ENCODE measurements at places on chromosomes 3 and 15.
A peak's percentile ranks its signal among the peaks of the same experiment; 100 is the strongest.

DNA sequence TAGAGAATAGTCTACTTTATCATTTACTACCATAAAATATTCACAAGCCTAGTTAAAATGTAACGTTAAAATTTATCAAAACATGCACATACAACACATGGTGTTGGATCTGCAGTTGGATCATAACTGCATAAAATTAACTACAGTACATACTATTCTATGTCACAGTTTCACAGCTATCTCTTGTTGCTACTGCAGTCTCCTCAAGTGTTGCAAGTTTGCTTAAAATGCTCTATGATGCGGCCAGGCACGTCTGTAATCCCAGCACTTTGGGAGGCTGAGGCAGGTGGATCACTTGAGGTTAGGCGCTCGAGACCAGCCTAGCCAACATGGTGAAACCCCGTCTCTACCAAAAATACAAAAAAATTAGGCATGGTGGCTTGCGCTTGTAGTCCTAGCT, 10.3 kb downstream of the PPP1R2 start:
- H3K27me3 ChIP-seq = no peaks in the 10 kb centered on the region
- DNase-seq = no peak
- no peak overlapping the region for H3K27ac ChIP-seq
- H3K4me3 ChIP-seq = no peak overlapping the region
- H3K4me1 ChIP-seq = peaks cover 58% of the 10 kb centered on the region

GRCh38 chr15:57195326-57195725, 181.0 kb upstream of the CGNL1 start:
- no peak overlapping the region for H3K4me3 ChIP-seq
- H3K27ac ChIP-seq = no peak overlapping the region
- DNase-seq = no peak
- no peaks in the 10 kb centered on the region for H3K4me1 ChIP-seq

GRCh38 chr3:65551945-65552344, 486.8 kb downstream of the MAGI1 start:
- no peaks in the 10 kb centered on the region for H3K4me1 ChIP-seq
- DNase-seq = no peak
- no peak overlapping the region for H3K27ac ChIP-seq
- H3K36me3 ChIP-seq = no peaks in the 10 kb centered on the region
- H3K27me3 ChIP-seq = peaks cover 23% of the 10 kb centered on the region

DNA sequence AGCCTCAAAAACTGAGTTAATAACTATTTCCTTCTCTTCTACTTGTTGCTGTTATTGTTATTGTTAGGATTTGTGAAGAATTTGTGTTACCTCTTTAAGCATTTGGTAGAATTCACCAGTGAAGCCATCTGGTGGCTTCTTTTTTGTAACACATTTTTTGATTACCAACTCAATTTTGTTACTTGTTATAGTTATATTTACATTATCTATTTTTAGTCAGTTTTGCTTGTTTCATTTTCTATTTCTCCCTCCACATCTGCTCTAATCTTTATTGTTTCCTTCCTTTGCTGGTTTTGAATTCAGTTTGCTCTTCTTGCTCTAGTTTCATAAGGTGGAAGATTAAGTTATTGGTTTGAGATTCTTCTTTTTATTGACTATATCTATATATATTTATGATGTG, 3.7 kb upstream of the SLC9C1 start:
- no peaks in the 10 kb centered on the region for H3K36me3 ChIP-seq
- H3K4me1 ChIP-seq = peaks cover 43% of the 10 kb centered on the region
- peak overlapping the region; percentile 89 for H3K27ac ChIP-seq
- peak overlapping the region; percentile 0 for H3K4me3 ChIP-seq
- no peak for DNase-seq
- H3K27me3 ChIP-seq = no peaks in the 10 kb centered on the region

GRCh38 chr3:66836363-66837152, 161.5 kb upstream of the KBTBD8 start:
- no peaks in the 10 kb centered on the region for H3K4me1 ChIP-seq
- H3K27me3 ChIP-seq = no peaks in the 10 kb centered on the region
- DNase-seq = no peak
- H3K36me3 ChIP-seq = no peaks in the 10 kb centered on the region
- H3K4me3 ChIP-seq = no peak overlapping the region
- no peak overlapping the region for H3K27ac ChIP-seq

GRCh38 chr3:10845001-10845761, 29.2 kb downstream of the SLC6A11 start:
- H3K27ac ChIP-seq = no peak overlapping the region
- peaks cover 18% of the 10 kb centered on the region for H3K27me3 ChIP-seq
- DNase-seq = no peak
- no peaks in the 10 kb centered on the region for H3K36me3 ChIP-seq

- H3K27ac ChIP-seq = peak overlapping the region; percentile 97
- no peaks in the 10 kb centered on the region for H3K27me3 ChIP-seq
- DNase-seq = peak; percentile 59
- H3K36me3 ChIP-seq = peaks cover 2% of the 10 kb centered on the region
- H3K4me3 ChIP-seq = peak overlapping the region; percentile 91
Observed at GRCh38 chr3:127590282-127590592, 296 bp downstream of the TPRA1 start.

DNA sequence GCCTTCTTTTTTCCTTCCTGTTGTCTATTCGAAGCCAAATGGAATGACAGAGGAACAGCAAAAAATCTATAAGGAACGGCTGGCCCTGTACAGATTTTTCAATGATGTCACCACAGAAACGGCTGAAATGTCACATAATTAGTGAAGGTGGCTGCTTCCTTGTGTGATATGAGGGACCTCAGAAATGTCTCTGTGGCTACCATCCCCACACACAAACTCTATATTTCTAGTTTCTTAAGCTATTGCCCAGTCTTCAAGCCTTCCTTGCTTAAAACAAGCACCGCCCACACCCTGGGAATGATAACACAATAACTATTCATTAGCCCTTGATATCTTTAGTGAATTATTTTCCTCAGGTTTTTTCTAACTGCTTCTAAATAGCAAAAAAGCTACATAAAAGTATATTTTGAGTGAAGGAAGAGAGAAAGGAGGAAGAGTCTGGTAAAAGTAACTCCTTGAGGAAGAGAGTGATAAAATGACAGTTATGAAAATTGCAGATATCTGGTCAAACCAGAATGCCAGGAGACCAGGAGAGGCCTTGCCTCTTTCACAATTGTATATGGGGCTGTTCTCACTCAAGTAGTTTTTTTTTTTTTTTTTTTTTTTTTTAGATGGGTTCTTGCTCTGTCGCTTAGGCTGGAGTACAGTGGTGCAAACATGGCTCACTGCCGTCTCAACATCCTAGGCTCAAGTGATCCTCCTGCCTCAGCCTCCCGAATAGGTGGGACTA, 38.7 kb downstream of the FMN1 start:
- H3K27me3 ChIP-seq = peaks cover 21% of the 10 kb centered on the region
- DNase-seq = no peak
- no peaks in the 10 kb centered on the region for H3K36me3 ChIP-seq
- H3K27ac ChIP-seq = no peak overlapping the region

GRCh38 chr3:20561166-20561565, 375.2 kb upstream of the SGO1 start:
- no peaks in the 10 kb centered on the region for H3K36me3 ChIP-seq
- no peaks in the 10 kb centered on the region for H3K4me1 ChIP-seq
- H3K27ac ChIP-seq = no peak overlapping the region
- H3K4me3 ChIP-seq = no peak overlapping the region
- DNase-seq = no peak

DNA sequence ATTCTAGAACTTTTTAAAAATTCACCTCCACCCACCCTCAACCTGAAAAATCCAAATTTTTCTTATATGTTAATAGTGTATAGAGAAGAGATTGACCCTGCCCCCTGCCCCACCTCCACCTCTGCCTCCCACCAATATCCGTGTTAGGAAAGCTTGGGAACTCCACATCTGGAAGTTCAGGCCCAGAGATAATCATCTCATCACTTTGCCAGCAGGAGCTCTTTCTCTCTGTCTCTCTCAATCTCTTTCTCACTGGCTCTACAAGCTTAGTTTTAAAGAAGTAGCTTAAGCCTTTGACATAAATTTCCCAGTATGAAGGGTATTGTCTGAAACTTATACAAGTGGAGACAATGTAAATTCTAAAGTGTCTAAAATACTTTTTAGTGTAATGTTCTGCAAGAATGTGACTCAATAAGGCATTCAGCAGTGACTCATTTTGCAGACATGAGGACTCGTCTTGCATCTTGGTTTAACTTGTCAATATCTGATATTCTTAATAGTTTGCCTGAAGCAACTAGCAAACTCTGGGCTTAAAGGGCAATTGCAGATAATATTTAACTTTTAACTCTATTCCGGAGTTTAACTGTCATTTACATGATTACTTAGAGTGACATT, 299.8 kb upstream of the EPHA3 start:
- no peaks in the 10 kb centered on the region for H3K27me3 ChIP-seq
- DNase-seq = no peak
- no peak overlapping the region for H3K27ac ChIP-seq
- no peaks in the 10 kb centered on the region for H3K36me3 ChIP-seq

GRCh38 chr3:30632065-30632464, 25.7 kb downstream of the TGFBR2 start:
- H3K36me3 ChIP-seq = peaks cover 54% of the 10 kb centered on the region
- no peak for DNase-seq
- H3K27me3 ChIP-seq = no peaks in the 10 kb centered on the region
- H3K4me3 ChIP-seq = peak overlapping the region; percentile 71
- H3K4me1 ChIP-seq = peaks cover 99% of the 10 kb centered on the region
- peak overlapping the region; percentile 99 for H3K27ac ChIP-seq

DNA sequence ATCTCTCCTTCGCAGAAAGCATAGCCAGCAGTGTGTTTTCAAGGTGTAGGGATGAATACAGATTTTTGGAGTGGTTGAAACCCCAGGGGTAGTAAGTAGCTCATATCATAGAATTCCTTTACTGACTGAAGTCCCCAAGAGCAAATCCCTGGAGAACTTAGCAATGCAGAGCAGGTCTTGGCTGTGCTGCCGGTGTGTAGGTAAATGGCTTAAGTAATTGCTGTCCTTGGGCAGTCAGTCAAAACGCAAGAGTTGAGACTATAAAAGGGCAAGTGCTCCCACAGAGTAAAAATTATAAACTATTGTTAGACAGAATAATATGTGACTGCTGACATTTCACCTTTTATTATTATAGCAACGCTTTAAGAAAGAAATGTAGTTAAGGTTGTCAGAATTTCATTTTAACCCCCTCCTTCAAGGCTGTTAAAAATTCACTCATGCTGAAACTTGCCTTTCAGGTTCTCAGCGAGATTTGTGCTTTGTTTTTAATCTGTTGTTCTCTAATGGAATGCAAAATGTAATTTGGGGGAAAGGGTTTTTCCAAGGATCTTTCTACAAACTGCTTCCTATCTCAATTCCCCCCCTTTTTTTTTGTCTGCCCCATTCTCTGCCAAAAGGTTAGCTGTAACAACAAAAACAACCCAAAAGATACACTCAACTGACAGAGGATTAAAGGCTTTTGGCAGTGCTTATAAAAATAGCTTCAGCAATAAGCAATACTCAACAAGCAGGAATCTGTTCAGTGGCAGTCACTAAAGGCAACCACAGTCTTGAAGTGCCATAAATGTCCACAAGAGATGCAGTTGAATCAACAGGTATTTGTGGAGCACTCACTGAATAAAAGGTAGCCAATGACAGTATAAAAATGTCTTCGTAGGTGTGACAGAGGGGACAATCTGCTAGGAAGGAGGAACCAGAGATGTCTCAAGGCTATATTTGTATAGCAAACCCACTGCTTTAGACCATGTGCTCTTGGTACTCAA, 105.3 kb downstream of the THRB start:
- no peak overlapping the region for H3K4me3 ChIP-seq
- no peak overlapping the region for H3K27ac ChIP-seq
- H3K4me1 ChIP-seq = no peaks in the 10 kb centered on the region
- DNase-seq = no peak
- H3K36me3 ChIP-seq = no peaks in the 10 kb centered on the region
- no peaks in the 10 kb centered on the region for H3K27me3 ChIP-seq

- no peaks in the 10 kb centered on the region for H3K36me3 ChIP-seq
- no peak for DNase-seq
- H3K27ac ChIP-seq = no peak overlapping the region
Observed at GRCh38 chr3:115689928-115690327, 66.6 kb downstream of the GAP43 start.

- no peak overlapping the region for H3K27ac ChIP-seq
- no peak for DNase-seq
- no peaks in the 10 kb centered on the region for H3K27me3 ChIP-seq
- H3K4me3 ChIP-seq = no peak overlapping the region
- H3K36me3 ChIP-seq = no peaks in the 10 kb centered on the region
- no peaks in the 10 kb centered on the region for H3K4me1 ChIP-seq
Observed at GRCh38 chr3:77915336-77915735, 875.4 kb downstream of the ROBO2 start.

GRCh38 chr3:189507856-189508255, 123.3 kb upstream of the TP63 start:
- H3K4me3 ChIP-seq = no peak overlapping the region
- H3K36me3 ChIP-seq = no peaks in the 10 kb centered on the region
- H3K27me3 ChIP-seq = no peaks in the 10 kb centered on the region
- H3K4me1 ChIP-seq = peaks cover 1% of the 10 kb centered on the region
- no peak overlapping the region for H3K27ac ChIP-seq

- no peak overlapping the region for H3K27ac ChIP-seq
- DNase-seq = no peak
- H3K4me1 ChIP-seq = peaks cover 54% of the 10 kb centered on the region
- H3K4me3 ChIP-seq = no peak overlapping the region
- H3K27me3 ChIP-seq = peaks cover 3% of the 10 kb centered on the region
Observed at GRCh38 chr3:4907643-4908432, 71.4 kb upstream of the BHLHE40 start.

- H3K27ac ChIP-seq = peak overlapping the region; percentile 95
- H3K36me3 ChIP-seq = peaks cover 42% of the 10 kb centered on the region
- no peaks in the 10 kb centered on the region for H3K27me3 ChIP-seq
- DNase-seq = peak; percentile 20
- H3K4me3 ChIP-seq = peak overlapping the region; percentile 96
Observed at GRCh38 chr3:105867712-105868430, 941 bp downstream of the CBLB start.

DNA sequence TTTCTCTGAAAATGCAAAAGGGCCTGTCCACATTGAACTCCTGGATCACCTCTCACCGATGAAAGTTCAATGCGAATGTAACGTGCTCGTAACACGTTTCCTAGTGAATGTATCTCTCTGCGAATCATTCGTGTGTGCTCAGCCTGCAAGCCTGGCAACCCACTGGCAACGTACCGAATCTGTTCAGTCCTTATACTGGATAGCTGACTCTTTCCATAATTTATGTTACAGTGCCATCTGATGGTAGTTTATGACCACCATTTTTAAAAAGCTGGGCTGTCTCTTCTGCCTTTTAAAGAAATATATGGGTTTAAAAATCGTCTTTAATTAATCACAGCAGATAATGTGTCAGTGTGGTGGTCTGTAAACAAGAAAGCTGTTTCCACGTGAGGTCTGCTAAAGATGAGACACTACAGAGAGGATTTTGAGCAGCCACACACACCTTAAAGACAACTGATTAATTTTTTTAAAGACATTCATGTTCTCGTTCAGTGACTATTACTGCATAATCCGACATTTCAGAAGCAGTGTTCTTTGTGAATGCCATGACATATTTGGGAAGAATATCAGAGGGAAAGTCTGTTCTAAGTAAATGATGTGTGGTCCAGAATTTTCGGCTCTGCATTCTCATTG, 69.4 kb upstream of the FOXP1 start:
- H3K27me3 ChIP-seq = no peaks in the 10 kb centered on the region
- no peak overlapping the region for H3K27ac ChIP-seq
- no peak overlapping the region for H3K4me3 ChIP-seq
- H3K36me3 ChIP-seq = no peaks in the 10 kb centered on the region
- peak; percentile 24 for DNase-seq

Data from activated naive CD4-positive, alpha-beta T cell treated with anti-CD3 and anti-CD28 coated beads, Interleukin-2, amount 10 ng/mL, durations not matched to agents 7 days and 5 days (primary cell).